ENCODE measurements at places on chromosomes 12 and 14.

DNA sequence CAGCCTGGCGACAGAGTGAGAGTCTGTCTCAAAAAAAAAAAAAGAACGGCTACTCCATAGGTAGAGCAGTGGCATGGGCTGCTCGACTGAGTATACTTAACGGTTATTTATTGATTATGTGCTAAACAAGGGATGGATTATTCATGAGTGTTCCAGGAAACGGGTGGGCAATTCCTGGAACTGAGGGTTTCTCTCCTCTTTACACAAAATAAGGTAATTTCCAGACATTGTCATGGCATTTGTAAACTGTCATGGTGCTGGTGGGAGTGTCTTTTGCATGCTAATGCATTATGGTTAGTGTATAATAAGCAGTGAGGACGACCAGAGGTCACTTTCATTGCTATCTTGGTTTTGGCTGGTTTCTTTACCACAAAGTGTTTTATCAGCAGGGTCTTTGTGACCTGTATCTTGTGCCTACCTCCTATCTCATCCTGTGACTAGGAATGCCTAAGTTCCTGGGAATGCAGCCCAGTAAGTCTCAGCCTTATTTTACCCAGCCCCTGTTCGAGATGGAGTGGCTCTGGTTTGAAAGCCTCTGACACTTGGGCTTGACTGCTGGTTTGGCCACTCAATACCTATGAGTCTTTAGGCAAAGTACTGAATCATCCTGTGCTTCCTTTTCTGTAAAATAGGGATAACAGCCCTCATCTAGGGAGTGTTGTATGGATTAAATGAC, 3.2 kb downstream of the DGLUCY start:
- DNase-seq = no peak

DNA sequence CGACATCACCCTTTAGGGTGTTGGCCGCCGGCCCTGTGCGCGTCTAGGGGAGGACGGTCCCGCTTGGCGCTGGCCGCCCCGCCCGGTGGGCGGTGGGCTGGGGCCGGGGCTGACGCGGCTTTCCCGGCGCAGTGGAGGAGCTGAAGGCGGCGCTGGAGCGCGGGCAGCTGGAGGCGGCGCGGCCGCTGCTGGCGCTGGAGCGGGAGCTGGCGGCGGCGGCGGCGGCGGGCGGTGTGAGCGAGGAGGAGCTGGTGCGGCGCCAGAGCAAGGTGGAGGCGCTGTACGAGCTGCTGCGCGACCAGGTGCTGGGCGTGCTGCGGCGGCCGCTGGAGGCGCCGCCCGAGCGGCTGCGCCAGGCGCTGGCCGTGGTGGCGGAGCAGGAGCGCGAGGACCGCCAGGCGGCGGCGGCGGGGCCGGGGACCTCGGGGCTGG, 3.6 kb downstream of the TNFAIP2 start:
- DNase-seq = no peak

DNA sequence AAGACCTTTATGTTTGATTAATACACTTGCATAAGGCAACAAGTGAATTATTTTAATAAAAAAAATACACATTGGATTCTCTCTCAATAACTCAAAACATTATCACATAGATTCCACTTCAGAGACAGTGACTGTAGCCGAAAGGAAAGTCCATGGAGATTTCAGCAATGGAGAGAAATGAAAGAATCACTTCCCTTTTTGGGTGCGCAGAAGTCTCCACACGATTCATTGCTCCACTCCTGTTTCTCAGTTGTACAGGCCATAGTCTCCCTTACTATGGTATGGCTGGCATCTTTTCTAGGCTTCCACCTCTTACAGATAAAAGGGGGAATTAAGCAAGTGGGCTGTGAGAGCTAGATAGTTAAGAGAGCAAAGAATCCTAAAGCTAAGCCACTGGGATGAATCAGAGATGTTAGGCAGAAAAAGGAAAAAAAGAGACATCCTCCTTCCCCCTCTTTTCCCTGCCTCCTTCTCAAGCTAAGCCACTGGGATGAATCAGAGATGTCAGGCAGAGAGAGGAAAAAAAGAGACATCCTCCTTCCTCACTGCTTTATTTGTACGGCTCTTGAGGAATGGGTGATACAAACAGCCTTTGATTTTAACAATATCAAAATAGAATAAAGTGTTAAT, 16.3 kb downstream of the ST8SIA1 start:
- no peak for DNase-seq

DNA sequence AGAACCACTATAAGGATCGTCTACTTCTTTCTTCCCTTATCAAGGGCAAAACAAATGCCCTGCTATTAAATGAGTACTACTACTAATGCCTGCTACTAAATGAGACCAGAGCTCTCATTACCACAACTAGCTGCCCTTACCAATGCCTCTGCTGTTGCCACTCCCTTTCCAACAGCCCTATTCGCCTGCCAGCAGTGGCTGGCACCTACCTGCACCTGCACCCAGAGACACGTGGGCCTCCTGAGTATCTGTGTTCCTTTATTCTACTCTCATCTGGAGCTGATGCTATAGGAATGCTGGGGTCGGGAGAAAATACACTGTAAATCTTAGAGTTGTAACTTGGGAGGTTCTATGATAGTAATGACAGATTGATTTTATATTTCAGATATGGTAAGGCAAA, 174.7 kb downstream of the SLC2A13 start:
- no peak for DNase-seq

- peak; percentile 32 for DNase-seq
Observed at GRCh38 chr12:12613344-12613743, 1.7 kb downstream of the CREBL2 start.

DNA sequence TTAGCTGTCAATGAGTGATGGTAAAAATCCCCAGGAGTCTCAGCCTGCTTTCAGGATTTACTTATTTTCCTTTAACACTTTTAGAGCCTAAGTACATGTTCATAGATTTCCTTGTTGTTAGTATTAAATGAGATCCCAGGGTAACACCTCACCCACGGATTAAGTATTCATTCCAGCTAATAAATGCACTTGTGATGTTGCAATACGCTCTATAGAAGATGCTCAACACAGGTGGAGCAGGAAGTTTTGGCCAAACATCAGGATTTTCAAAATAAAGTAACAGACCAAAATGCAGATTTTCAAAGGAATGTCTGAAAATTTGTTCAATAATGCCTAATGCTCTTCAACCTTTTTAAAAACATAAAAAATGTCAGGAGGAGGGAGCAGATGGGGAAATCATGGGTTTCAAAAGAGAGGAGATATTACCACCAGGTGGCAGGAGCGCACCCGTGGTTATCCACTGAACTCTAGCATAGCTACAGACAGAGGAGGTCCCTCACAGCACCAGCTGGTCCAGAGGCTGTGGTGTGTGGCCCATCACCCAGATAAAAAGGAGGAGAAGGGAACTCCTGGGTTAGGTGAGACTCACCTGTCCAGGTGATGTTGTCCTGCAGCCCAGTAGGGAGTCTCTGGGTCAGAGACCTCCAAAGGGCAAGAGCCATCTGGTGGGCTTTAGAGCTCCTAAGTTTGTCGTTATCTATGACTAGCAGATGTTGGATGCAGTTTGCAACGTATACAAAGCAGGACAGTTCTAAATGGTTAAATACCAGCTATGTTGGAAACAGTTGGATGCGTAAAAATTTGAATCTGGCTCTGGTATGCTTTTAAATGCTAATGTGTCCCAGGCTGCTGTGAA, 1158.4 kb upstream of the TMEM132C start:
- peak; percentile 60 for DNase-seq

DNA sequence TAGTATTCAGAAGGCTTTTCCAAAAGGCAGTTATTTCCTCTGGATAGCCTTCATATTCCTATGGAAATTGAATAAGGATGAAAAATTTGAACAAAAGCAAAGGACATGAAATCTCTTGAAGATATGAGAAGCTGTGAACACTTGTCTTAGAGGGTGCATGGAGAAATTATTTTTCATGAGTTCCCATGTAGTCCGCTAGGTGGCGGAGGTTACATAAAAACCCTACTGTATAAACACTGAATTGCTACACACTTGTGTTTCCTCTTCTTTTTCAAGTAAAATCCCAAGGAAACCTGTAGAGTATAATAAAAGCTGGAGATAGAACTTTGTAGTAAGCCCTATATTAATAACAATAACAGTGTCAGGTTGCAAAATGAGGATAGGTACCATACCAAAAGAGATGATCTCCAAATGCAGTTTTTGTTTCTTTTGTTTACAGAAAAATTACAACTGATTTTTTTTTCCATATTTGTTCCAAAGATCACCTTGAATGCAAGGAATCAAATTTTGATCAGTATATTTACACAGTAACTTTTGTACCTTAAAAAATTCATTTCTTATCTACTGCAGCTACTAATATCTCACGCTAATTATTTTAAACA, 37.8 kb upstream of the OR4E1 start:
- peak; percentile 77 for DNase-seq
